ENCODE measurements at places on chromosomes 7 and 10.

DNA sequence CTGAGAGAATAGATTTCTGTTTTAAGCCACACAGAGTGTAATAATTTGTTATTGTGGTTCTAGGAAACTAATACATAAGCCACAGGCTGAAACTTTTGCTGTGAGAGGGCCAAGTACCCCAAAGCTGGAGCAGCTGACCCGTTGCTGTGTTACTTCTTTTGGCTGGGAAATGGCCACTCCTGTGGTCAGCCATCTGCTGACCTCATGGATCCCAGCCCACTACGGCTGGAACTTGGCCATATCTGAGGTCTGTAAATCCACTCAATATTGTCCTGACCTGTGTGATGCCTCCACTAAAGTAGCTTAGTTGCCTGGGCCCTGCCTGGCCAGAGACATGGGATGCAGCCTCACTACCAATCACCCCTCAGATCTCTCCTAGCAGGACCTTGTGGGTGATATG is 17.4 kb upstream of the LOXL4 start:
- no peak for DNase-seq

DNA sequence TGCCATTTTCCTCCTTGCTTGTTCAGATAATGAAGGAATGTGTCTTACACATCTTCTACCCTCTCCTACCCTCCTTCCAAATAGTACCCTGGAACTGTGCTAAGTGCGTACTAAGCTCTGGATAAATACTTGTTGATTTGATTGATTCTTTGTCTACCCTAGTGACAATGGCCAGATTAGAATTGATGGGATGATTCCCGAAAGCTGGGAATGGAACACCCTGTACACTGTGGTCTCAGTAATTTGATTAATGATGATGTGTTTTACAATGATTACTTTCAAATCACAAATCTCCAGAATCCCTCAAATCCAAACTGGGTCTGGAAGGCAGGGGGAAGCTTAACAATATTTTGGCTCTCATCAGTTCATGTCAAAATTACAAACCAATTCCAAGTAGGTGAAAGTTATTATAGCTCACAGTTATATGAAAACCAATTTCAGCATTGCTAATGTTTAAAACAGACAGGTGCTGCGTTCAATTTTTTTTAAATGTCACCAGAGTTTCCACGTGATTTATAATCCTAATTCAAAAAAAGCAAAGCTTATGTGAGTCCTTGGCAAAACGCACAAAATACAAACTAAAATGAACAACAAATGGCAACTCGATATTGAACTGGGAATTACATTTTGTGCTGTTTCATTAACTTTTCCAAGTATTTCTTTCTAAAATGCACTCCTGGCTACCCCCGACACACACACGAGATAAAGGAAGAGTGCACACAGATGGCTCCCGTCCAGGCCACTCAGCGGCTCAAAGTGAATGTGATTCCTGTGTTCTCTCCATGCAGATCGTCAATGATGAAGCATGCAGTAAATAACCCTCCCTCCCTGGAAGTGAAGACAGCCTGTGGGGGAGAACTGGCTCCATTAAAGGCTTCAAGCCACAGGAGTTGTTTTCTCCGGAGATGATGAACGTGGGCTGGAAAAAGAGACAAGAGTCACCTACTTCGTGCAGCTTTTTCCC is 21.7 kb upstream of the ADRB1 start:
- DNase-seq: no peak

DNA sequence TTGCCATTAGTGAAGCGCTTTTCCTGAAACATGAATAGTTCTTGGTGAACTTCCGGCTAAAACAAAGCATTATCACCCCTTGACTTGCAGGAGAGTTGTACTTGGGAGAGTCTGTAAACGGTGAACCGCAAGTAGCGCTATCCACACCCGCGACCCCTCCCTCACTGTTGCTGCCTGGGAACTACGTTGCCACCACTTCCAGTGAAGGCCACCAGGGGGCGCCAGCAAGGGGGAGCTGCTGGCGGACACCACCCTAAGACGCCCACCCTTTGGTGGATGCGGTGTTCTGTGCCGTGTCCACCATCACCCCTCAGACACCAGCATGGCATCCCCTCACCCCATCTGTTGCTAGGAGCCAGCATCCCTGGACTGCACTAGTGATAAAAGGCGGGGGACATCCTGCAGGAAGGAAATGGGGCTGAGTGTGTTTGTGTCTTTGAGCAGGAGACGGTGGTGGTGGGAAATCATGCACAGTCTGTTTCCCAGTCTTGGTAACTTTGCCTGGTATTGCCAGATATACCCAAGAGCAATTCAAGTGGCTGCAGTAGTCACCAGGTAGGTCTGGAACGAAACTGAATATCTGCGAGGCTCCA is 298.2 kb downstream of the FRMD4A start:
- DNase-seq: peak; percentile 22

DNA sequence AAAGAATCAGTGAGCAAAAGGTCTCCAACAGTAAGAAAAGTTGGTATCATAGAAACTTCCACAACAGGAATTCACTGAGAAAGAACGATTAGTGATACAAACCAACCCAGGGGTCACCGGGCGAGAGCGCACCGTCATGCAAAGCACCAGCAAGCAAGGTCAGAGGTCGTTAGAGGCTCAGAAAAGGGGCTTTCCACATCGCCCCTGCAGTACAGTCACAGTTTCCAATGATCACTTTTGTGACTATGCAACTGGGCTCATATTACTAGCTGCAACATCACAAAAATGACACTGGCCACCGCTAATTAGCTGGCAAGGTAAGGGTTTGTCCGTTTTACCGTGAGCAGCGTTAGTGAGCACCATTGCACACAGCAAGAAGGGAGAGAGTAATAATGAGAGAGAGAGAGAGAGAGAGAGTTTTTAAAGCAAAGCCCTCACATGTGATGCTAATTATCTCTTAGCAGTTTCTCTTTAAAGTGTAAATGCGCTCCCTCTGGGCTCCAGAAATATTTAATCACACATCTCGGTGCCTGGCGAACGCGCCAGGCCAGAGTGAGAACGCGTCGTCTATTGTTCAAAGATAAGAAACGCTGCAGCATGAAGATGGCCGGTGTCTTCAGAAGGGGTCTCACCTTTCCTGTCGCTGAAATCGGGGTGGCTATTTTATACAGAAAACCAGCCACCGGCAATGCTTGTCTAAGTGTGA is 237.5 kb downstream of the DNAJB6 start:
- no peak for DNase-seq

GRCh38 chr7:106216517-106216922 is 68.3 kb downstream of the NAMPT start:
- peak; percentile 52 for DNase-seq

DNA sequence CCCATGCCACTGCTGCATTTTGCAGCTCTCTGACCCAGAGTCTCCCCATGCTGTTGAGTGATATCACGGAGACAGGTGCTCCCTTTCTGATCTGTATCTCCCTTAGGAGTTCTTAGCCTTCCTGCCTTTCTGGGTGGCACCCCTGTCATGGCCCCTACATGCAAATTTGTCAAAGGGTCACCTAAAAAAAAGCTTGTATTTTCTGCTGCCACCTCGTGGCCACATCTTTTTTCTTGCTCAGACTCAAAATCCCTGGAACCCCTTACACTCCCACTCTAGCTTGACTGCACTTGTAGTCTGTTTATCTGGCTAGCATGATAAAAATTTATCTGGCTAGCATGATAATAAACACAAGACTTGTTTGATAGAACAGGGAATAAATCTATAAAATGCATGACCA is 809.1 kb downstream of the SORCS1 start:
- DNase-seq: no peak

DNA sequence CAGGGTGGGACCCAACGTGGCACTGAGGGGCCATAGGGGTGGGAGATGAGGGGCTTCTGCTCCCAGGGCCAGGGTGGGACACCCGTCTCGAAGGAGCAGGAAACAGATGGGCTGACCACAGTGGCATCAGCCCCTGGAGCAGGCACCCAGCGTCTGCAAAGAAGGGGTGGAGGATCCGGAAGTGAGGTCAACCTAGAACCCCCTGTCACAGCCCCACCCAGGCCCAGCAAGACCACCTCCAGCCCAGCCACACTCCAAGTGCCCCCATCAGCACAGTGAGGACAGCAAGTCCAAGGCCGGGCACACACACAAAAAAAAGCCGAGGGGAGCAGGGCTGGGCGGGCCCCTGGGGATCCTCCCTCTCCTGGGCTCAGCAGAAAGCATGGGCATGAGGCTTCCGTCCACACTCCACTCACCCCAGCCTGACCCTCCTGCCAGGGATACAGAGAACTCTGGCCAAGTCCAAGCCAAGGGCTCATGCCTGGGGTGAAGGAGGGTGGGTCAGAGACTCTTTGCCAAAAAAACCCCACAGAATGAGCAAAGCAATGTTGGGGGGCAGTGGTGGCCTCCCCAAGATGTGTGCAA is 111.0 kb downstream of the FOXL3 start:
- no peak for DNase-seq

DNA sequence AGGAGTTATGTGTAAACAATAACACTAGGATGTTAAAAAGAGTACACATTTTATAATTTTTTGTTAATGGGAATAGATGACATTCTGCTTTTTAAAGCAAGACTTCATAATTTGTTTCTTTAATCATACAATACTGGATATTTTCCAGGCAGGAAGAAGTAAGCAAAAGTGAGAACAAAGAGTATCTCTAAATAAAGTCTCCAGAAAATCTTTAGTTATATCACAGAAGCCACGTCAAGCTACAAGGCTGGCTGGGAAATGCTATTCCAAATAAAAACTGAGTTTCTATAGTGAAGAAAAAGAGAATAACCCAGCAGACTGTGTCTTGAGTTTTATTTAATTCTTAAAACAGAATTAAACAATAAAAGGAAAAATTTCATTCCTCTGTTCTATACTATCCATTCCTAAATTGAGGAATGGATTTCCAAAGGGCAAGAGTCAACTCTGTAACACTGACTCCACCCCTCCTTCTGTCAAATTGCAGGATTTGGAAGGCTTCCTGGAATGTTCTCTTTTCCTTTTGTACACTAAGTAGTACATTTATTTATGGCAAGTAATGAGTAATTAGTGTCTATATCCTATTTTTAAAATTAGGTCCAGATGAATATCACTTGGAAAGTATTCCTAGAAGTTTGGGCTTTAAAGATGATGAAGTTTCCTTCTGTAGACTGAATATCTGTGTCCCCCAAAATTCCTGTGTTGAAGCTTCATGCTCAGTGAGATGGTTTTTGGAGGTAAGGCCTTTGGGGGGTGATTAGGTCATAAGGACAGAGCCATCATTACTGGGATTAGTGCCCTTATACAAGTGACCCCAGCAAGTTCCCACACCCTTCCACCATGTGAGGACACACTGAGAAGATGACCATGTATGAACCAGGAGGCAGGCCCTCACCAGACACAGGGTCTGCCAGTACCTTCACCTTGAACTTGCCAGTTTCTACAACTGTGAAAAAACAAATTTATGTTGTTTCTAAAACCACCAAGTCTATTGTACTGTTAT is 290.9 kb downstream of the CRPPA start:
- DNase-seq: no peak

DNA sequence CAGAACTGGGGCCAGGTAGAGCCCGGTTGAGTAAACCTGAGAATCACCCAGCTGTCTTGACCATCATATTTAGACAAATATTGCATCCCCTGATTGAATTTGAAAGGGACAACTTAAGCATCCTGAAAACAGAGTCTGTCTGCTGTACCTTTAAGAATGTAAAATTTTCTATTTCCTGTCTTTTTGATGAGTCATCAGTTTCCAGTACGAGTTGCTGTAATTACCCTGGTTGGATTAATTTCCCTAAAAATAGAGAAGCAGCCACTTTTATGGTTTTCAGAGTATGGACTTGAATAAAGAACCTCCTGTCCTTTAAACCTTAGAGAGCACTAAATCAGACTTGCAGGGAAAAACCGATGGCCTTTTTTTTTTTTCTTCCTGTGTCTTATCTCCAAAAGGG is 164.6 kb upstream of the SH2B2 start:
- peak; percentile 38 for DNase-seq

GRCh38 chr10:62826273-62826672 is 10.1 kb upstream of the EGR2 start:
- DNase-seq: no peak

GRCh38 chr7:143954544-143954943 is at the start of gene OR2F1:
Gene OR2F1, plus strand, starts transcription at chr7:143954844. Its CDS starts 5,127 bp downstream, at chr7:143959971.
- DNase-seq: no peak

GRCh38 chr10:111110771-111111170 is 33.9 kb downstream of the ADRA2A start:
- no peak for DNase-seq

DNA sequence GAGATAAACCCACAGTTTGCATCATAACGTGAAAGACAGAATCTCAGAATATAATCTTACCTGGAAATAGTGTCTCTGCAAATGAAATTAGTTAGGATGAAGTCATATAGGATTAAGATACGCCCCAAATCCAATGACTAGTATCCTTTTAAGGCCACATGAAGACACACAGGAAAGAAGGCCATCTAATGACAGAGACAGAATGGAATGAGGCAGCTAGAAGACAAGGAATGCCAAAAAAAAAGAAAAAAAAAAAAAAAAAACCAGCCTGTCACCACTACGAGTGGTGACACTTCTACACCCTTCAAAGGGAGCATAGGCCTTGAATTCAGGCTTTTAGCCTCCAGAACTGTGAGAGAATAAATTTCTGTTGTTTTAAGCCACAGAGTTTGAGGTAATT is 82.9 kb downstream of the HYCC1 start:
- DNase-seq: no peak

DNA sequence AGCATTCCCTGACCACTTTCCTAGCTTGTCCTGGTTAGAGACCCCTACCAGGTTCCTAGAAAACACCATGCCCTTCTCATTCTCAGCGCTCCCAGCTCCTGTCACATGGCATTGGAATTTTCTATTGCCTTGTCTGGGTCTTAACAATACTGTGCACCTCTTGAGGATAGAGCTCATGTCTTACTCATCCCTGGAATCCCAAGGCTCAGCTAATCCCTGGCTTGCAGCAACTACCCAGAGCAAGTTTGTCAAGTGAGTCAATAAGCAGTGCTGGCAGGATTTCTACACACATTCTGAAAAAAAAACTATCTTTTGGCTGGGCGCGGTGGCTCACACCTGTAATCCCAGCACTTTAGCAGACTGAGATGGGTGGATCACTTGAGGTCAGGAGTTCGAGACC is 11.7 kb upstream of the PRDX3 start:
- peak; percentile 91 for DNase-seq

DNA sequence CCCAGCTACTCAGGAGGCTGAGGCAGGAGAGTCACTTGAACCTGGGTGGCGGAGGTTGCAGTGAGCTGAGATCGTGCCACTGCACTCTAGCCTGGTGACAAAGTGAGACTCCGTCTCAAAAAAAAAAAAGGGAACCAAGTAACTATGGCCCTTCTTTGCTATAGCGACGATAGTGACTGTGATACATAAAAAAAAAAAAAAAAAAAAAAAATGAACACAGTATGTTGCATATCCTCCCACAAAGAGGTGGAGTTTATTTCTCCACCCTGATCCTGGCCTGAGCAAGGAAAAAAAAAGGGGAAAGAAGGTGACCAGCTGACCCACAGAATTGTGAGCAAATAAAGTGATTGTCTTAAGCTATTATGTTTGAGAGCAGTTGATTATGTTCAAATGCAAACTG is 42.3 kb upstream of the STEAP1B start:
- no peak for DNase-seq
